GM12878 (cell line): ENCODE measurements at places on chromosomes 2 and 18.

GRCh38 chr2:177024765-177025164 lies 187.8 kb upstream of the HNRNPA3 start:
- no peak for DNase-seq

DNA sequence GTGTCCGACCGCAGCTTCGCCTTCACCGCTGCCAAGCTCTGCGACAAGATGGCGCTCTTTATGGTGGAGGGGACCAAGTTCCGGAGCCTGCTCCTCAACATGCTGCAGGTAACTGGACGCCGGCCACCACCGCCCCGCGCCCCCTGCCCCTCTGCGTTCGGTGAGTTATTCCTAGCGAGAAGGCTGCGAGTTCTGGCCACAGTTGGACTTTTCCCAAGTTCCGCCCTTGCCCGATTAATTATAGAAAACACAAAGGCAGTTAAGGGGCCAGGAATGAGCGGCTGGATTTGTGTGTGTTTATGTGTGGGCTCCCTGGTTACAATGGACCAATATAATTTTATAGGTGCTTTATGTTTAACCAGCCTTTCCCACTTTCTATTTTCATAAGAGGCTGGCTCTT lies 189.2 kb downstream of the SMAD7 start:
- DNase-seq = no peak

- no peak for DNase-seq
These were observed 11.0 kb downstream of the ITGA4 start for GRCh38 chr2:181467966-181468707.

DNA sequence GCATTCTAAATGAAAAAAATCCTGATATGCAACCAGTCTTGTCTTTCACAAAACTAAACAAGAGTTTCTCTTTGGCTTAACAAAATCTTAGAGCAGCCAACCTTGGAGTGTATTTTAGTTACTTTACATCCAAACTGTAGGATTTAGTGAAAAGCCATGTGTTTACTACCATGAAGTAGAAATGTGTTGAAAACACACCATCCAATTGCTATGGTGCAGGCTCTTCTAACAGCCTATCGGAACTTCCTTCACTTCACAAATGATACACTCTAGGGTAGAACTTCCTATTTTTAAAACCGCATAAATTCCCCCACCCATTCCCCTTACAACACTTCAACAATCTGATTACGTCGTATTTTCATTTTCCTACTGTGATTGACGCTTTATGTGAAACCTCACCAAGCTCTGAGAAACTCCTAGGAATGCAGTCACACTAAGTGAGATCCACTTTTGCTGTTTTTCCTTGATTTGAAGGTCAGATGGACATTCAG lies 74.4 kb upstream of the MAP4K4 start:
- peak; percentile 50 for DNase-seq

DNA sequence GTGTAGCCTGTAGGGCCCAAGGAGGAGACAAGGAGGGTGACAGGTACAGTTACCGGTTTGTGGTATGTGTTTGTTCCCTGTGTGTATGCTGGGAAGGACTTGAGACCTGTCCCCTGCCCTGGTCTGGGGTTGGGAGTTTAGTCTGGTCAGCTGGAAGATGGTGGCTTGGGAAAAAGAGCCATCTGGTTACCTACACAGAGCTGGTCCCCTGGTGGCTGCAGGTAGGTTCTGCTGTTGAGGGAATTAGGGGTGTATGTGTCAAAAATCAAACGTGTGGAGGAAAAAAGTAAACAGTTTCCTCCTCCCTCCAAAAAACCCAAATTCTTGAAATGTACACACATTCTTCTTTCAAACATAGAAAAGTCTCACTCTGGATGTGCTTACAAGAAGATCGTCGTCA lies 24.3 kb downstream of the PTMA start:
- DNase-seq = no peak

DNA sequence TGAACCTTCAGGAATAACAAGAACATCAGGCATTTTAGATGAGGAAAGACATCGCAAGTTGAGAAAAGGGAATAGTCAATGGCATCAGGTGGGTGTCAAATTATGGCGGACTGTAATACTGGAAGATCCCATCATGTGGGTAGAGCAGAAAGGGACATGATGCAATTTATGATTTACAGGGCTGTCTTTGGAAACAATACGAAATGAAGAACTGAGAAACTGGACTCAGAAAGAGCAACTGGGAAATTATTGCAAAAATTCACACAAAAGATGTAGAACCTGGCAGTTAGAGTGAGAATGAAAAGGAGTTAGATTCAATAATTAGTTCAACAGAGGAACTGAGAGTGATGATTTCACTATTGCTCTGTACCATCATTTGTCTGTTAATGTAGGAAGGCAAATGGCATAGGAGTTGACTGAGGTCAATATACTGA lies 1635.0 kb upstream of the ACVR2A start:
- DNase-seq = peak; percentile 20

DNA sequence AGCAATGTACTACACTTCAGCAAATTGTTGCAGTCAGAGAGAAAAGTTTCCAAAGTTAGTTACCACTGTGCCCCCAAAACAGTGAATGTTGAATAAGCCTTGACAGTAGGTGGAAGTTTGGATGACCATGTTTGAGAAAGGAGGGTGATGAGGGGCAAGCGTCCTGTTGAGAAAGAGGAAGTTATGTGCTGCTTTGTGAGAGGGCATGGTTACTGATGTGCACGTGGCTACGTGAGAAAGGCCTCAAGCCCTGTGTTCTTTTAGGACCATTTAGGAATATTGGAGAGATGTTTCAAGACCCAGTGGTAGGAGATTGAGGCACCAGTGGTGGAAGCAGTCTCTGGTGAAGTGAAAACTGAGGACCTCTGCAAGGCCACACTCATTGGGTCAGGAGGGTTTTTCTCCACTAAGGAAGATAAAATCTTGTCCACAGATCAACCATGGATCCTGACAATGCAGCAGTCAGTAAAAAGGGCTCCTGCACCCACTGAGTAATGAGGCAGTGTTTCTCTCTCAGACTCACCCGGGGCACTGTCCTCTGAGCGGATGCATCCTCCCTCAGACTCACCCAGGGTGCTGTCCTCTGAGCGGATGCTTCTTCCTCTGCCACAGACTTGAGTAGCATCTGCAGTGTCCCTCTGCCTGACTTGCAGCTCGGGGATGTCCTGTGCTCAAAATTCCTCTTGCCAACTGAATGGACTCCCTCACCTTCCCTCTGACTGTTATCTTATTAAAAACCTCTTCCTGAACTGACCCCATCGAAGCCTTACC lies 34.7 kb upstream of the ACTR3 start:
- no peak for DNase-seq

DNA sequence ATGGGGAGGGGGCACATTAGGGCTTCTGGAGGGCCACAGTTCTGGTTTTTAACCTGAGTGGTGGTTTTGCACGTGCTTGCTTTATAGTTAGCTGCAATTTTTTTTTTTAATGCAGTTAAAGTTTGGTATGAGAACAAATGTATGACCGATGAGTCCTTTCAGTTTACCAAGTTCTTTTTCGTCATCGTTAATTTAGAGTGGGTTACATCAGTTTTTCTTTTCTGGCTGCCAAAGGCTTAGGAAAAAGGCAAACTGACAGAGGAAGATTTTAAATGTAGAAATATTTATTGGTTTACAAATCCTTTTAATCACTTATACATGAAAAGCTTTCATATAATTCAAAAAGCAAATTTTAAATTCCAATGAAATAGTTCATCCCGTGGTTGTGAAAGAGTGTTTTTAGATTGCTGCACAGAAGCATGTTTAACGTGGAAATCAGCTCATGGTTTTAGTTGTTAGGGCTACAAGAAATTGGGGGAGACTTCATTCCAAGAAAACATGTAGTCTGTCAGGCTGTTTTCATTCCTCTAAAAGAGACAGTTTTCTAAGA lies 82.9 kb downstream of the MSH2 start:
- no peak for DNase-seq

DNA sequence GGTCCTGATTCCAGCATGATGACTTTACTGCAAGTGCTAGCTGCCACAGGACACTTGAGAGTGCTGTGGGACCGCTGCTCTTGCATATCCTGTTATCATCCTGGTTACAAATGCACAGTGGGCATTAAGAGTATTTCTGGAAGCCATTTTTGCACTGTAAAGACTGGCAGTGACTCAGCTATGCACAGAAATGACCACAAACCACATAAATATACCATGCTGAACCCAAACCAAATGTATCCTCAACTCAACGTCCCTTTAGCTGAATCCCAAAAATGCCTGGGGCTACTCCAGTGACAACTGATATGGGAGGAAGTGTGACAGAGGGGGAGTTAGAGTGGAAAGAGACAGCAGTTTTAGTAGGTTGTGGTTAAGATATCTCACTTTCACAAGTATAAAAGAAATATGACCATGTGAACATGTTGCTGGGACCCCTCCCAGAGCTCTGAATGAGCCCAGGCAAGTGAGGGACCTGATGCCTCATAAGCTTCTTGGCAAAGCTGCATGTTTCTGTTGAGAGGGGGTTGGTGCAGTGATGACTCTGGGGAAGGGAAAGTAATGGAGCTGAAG lies 37.3 kb downstream of the RHBDD1 start:
- DNase-seq = no peak

GRCh38 chr2:30363406-30363805 lies 83.6 kb upstream of the LCLAT1 start:
- no peak for DNase-seq

DNA sequence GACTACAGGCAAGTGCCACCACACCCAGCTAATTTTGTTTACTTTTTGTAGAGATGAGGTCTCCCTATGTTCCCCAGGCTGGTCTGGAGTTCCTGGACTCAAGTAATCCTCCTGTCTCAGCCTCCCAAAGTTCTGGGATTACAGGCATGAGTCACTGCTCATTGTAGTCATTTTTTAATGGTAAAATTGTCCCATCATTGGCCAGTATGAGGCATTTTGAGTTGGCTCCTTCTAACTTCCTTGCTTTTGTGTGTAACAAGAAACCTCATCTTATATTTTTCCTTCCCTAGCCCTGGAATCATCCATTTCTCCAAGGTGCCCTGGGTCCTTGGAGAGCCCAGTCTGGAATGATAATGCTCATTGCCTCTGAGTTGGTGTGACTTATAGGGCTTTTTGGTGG lies 148.5 kb downstream of the INHBB start:
- DNase-seq = no peak

DNA sequence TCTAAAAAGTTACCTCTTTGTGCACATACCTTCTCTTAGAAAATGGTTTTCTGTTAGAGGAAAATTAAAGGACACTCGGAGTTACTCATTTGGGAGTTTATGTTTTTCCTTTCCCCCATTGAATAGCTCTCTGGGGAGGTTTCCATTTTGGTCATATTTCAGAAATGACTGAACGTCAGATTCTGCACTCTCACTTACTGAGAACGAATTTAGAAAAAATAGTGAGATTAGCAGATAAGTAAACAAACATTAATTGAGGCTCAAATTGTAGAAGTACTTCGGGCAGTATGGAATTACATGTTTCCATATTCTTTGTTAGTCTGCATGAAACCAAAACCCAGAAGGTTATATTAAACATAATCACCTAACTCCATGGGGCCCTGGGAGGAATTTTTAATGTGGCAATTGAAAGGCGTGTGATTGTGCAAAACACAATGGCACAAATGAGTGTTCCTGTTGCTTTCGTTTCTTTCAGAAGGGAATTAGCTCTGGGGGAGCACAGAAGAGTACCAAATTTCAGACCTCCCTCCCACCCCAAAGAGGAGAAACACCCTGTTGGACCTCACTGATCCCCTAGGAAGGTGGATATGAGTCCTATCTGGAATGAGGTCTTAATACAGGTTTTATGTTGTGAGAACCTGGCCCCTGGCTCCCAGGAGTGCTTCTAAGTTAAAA lies 212.3 kb downstream of the BCL2 start:
- no peak for DNase-seq

DNA sequence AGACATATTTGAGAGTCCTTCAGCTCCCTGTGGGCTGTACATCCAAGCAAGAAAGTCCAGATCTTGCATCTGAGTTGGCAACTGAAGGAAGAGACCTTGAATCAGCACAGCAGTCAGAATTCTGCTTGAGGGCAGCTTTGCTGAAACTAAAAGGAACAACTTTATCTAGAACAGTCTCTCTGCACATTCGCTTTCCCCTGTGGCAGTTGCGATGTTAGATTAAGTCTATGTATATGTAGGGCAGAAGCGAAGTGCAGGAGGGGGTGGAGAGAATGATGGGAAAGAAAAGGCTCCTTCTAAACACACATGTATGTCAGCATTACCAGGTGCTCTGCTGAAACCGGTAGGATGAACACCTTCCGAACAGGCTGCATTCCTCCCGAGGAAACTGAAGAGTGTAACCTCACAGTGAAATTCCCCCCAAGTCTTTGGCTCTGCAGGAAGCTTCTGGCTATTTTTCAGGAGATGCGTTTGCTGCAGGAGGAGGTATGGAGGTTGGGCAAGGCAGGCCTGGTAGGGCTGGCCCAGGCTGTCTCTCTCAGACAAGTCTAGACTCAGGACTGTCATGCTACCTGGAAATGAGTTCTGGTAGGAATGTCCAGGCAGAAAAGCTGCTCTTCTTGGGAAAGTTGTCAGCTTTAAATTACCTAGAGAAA lies 70.0 kb upstream of the ATL2 start:
- no peak for DNase-seq

GRCh38 chr2:197075754-197076337 lies 149.3 kb upstream of the PGAP1 start:
- DNase-seq = no peak

- DNase-seq = no peak
These were observed 565.5 kb downstream of the CCDC85A start for GRCh38 chr2:56749152-56749752.

GRCh38 chr18:51867767-51868166 lies 472.2 kb upstream of the DCC start:
- DNase-seq = no peak

DNA sequence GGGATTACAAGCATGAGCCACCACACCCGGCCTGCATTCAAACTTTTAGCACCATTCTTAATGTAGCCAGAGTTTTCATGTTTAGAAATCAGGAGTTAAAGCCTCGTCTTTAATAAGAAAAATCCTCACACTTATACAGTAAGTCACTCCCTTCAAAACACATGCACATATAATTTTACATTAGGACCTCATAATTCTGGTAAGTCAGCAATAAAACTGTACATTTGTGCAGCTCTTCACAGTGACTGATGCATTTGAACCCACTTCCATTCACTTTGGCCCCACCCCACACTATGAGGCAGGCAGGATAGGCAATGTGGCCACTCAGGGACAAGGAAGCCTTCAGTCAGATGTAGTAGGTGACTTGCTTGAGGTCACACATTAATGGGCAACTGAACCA lies 141.7 kb upstream of the SIX3 start:
- no peak for DNase-seq

GRCh38 chr2:25505622-25506021 lies 163.9 kb upstream of the DNMT3A start:
- DNase-seq = no peak

DNA sequence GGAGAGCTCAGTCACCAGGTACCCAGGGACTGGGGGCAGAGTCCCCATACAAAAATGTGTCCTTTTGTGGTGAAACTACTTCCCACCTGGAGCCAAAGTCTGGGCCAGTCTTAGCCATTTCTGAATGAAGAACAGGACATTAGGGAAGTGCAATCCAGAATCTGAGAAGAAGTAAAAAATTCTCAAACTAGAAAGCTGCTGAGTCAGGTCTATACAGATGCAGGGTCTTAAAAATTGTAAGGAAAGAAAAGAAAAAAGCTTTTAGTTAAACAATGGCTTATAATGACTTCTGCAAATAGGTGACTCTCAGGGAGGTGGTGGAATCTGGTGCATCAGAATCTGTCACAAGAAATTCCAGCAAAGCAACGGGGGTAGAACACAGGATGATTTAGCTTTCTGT lies 13.5 kb downstream of the ZBTB7C start:
- no peak for DNase-seq

- no peak for DNase-seq
These were observed 506.5 kb upstream of the TNP1 start for GRCh38 chr2:217366266-217366895.
